ENCODE measurements at places on chromosomes 1 and 21.
A peak's percentile ranks its signal among the peaks of the same experiment; 100 is the strongest.

DNA sequence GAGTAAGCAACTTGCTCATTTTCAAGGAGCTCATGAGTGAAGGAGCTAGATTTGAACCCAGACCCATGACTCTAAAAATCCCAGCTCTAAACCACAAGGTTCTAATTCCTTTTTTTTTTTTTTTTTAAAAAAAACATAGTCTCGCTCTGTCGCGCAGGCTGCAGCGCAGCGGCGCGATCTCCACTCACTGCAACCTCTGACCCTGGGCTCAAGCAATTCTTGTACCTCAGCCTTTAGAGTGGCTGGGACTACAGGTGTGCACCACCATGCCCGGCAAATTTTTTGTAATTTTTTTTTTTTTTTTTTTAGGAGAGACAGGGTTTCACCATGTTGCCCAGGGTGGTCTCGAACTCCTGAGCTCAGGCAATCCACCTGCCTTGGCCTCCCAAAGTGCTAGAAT lies 13.8 kb downstream of the SRSF4 start:
- no peak for DNase-seq

DNA sequence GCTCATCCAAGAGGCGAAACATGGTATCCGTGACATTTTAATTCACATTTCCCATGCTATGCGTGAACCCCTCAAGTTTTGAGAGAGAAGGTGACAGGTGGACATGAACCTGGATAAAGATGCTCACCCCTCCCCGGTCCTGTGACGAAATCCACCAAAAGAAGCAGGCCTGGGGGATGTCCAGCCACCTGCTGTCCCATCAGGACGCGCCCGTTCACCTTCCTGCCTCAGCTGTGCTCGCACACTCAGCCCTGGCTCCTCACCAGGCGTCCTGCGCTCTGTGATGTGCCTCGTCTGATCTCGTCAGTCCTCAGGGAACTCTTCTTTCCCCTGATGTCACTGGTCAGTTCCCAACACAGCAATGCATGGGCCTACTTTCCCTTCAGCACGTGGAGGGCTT lies 10.3 kb downstream of the FHAD1 start:
- DNase-seq, result no peak

GRCh38 chr1:214615871-214616270 lies 12.9 kb downstream of the CENPF start:
- no peak for DNase-seq

GRCh38 chr1:180951186-180951745 lies 38.6 kb downstream of the KIAA1614 start:
- DNase-seq, result no peak

GRCh38 chr1:174724219-174724618 lies 275.5 kb upstream of the CACYBP start:
- DNase-seq, result no peak

- no peak for DNase-seq
Measured at GRCh38 chr1:197327776-197328364, 59.8 kb downstream of the CRB1 start.

GRCh38 chr1:184919892-184920291 lies 54.4 kb downstream of the NIBAN1 start:
- no peak for DNase-seq

DNA sequence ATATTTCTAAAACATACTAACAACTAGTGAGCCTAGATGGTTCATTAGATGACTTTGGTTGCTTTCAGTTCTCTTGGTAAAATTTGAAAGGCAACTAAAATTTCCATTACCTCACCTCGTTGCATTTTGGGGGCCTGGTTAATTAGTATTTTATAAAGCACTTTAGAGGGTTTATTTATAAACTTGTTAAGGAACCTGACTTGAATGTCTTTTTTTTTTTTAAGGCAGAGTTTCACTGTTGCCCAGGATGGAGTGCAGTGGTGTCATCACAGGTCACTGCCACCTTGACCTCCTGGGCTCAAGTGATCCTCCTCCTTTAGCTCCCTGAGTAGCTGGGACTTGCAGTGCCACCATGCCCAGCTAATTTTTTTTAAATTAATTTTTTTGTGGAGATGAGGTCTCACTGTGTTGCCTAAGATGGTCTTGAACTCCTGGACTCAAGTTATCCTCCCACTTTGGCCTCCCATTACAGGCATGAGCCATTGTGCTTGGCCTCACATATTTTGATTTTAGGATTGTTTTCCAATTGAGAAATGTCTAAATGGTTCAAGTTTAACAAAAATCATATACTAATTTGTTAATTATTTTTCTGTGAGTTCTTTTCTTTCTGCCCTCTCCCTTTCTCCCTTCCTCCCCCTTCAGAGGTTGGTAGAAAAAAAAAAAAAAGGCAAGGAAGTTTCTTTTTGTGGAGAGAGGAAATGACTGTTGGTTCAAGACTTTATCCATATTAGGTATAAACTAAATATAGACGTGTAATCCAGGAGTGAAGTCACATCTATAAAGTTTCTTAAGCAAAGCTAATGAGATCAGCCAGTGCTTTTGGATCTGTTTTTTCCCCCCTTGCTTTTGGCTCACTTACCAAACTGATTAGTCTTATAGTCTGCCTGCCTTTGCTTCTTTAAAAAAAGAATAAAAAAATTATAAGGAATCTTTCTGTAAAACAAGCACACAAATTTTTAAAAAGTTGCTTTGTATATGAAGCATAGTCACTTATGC lies 24.7 kb downstream of the CLIC4 start:
- peak; percentile 33 for DNase-seq

DNA sequence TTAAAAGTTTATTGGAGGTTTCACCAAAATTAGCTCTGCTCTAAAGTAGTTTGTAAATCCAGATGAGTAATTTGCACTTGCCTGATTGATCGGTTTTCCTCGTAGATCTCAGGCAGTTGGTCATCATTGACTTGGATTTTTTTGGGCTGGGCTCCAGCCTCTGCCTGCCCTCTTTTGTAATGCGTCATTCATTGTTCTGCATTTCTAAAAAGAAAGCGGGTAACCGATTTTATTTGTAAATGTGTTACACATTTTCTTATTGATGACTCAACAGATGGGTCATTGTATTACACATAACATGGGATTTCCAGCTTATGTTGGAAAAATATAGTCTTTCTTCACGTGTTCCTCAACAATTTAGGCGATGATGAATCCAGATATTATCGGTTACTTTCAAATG lies 5.5 kb downstream of the ETS2 start:
- DNase-seq, result no peak

GRCh38 chr1:93851878-93852277 lies 27.1 kb downstream of the DNTTIP2 start:
- no peak for DNase-seq

DNA sequence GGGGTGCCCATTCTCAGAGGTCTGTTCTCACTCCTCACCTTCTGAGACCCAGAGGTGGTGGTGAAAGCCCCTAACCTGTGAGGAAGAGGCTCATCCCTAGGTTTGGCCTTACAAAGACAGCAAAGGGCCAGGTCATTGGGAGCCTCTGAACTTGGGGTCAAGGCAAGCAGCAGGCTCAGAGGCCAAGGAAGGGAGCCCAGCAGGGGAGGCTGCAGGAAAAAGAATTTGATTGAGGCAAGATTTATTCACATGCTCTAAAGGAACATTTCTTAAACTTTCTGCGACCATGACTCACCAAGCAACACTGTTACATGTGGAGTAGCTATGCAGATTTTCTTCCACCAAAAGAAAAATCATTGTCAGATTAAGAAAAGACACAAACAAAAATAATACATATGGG lies 132.5 kb upstream of the SYT6 start:
- no peak for DNase-seq

- DNase-seq, result no peak
Measured at GRCh38 chr1:24393892-24394291, 19.7 kb downstream of the STPG1 start.

DNA sequence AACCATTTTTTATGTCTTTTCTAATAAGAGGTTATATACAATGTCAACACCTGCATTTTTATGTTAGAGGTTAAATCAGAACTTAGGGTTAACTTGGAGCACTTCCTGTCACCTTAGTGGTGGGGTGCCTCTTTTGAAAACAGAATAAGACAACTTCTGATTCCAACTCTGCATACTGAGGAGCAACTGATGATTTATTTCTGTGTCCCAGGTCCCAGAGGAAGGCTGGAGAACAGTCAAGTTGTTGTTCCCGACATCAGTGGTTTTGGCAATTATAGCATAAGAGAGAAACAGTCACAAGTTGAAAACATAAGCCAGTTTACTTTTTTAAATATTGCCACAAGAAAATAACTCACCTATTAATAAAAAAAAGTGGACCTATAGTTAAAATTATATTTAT lies 871.0 kb upstream of the ADAMTS5 start:
- DNase-seq, result no peak

DNA sequence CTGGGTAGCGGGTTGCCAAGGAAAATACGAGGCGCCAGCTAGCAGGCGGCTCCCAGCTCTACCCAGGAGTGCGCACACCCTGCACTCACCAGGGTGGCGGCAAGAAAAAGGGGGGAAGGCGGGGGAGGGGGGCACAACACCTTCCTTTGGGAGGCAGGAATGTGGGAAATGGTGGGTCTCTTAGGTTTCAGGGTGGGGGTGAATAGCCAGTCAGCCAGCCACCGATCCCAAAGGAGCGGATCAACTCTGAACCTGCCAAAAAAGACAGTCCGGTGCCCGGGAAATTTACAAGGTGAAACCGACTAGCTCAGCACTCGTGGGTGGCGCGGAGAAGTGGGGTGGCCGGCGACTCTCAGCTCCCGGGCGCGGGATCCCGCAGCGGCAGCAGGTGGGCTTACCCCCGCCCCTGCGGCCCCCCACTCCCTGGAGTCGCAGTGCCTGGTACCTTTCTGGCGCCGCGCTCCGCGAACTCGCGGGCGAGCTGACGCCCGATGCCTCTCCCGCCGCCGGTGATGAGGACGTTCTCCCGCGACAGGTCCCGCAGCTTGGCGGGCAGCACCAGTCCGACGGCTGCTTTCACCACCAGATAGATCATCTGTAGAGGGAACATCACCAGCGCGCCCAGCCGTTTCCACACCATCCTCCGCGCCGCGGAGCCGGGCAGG lies 1.2 kb downstream of the DHRS3 start:
- DNase-seq, result no peak

- no peak for DNase-seq
Measured at GRCh38 chr1:224068458-224069072, 45.3 kb upstream of the FBXO28 start.

DNA sequence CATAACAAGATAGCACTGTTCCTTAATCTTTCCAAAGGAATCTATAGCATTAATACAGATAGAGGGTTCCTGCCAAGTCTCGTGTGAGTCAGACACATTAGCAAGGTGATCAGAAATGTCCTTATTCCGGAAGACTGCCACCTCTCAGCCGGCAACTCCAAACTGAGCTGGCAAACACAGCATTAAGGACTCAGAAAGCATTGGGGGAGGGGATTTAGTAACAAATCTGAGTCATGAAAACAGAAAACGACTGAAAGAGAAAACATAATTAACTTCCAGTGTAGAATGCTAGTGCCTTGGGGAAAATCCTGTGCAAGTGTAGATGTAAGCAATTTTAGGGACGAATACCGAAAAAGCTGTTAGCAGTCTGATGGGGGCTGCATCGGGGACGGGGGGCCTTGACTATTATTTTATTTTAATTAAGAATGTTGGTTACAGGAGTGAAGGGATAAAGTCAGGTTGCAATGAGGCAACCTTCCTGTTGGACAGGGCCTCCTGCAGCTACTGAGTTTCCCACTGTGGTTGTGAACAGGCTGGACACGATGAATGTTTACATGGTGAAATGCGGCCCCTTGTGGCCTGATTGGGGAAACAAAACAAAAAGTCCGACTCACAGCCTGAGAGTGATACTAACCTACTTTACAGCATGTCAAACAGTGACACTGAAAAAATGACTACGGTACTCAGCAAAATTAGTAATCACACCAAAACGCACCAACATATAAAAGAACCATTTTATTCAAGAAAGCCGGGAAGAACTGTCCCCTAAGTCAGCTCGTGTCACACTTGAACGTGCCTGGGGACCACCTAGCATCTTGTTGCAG lies 20.7 kb downstream of the MIS18A start:
- DNase-seq, result peak; percentile 68

DNA sequence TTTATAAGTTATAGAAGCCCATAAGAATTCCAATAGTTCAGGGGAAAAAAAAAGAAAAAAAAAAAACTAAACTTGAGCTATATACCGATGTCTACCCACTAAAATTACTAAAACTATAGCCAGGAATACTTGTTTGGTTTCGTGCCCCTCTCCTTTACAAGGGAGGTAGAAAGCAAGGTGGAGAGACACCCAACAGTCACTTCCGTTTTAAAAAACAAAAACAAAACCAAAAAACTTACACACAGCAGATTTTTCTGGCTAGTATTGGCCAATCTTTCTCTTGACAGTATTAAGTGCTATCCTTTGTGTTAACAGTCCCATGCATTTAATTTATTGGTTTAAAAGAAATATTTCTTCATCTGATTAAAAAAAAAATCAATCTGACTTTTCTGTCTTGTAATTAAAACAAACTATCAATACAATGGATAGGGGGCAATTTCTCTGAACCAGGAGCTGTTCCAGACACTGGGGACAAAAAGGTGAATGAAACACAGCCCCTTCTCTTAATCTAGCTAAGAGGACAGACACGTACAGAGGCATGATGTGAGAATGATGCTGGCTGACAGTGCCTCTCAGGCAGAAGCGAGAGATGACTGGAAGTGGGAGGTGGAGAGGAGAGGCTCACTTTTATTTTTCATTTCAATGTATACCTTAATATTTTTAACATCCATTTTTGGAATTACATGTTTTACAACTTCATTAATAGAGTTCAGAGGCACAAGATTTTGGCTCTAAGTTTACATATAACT lies 214.8 kb downstream of the RERE start:
- DNase-seq, result no peak

Measured in large intestine (tissue), 12 donors.